ENCODE measurements at places on chromosomes 16 and 17.

GRCh38 chr16:83901101-83901500 is 2.2 kb downstream of the MLYCD start:
- DNase-seq = no peak

GRCh38 chr16:82917886-82918595 is 291.3 kb downstream of the CDH13 start:
- no peak for DNase-seq

- DNase-seq = no peak
Measured at GRCh38 chr16:14485121-14485551, 144.9 kb downstream of the PARN start.

DNA sequence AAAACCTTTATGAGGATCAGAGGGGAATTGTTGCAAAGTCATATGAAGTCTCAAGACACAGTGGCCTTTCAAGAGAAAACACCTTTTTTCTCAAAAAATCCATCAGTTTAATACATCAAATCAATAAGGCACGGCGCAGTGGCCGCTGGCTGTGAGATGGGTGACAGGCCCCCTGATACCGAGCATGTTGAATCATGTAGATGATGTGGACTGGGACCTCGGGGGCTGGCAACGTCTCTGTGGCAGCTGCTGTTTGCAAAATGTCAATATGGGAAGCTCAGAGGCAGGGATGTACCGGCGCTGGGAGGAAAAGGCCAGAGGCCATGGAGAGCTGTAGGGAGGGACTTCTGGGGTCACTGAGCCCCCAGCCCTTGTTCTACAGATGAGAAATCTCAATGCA is 169.1 kb downstream of the GSG1L start:
- no peak for DNase-seq

GRCh38 chr16:25107466-25107792 is 4.1 kb upstream of the LCMT1 start:
- no peak for DNase-seq

GRCh38 chr16:30009990-30010843 is 610 bp downstream of the DOC2A start:
- DNase-seq = no peak

- DNase-seq = no peak
Measured at GRCh38 chr17:13931800-13932460, 137.4 kb upstream of the COX10 start.

GRCh38 chr17:67294451-67295199 is 49.6 kb upstream of the HELZ start:
- no peak for DNase-seq

DNA sequence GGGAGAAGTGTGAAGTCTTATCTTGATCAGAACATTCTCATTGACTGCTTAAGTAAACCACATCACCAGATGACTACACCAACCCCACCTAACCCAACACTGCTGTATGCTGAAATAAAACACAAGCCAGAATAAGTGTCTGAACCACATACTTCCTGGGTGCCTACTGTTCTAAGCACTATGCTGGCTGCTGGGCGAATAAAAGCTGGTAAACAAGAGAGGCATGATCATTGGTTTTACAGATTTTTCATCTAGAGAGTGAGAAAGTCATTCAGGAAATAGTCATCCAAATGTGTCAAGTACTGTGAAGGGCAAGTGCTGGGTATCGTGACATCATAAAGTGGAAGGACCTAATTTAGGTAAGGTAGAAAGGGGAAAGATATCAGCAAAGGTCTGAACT is 199.0 kb upstream of the SOX9 start:
- DNase-seq = no peak

- no peak for DNase-seq
Measured at GRCh38 chr17:50259477-50260324, 14.6 kb upstream of the TMEM92 start.

DNA sequence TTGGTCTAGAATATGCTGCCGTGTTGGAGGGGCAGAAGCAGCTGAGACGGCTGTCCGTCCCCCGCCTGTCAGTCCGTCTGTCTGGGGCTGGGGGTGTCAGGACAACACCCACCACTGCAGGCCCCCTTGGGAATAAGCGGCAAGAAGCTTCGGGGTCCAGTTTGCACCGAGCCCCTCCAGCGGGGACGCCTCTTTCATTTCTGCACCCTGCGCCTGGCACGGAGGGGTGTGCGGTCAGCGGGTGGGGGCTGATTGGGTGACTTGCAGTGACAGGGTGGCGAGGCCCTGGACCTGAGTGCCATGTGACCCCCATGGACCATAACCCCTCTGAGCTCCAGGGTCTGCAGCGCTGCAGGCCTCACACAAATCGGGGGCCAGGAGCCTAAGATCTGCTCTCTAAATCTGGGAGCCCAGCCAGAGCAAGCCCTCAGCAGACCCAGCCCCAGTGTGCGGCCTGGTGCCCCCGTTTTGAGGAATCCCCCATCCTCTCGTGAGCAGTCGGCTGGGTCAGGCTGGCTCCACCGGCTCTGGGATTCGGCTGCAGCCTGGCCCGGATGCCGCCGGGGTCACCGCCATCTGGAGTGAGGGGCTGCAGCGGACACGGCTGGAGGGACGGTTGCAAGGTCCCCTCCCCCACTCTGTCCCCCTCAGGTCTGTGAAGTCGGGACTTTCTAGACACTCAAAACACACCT is 8.3 kb downstream of the CBFA2T3 start:
- DNase-seq = no peak

- DNase-seq = no peak
Measured at GRCh38 chr16:85913688-85914422, 14.9 kb downstream of the IRF8 start.

DNA sequence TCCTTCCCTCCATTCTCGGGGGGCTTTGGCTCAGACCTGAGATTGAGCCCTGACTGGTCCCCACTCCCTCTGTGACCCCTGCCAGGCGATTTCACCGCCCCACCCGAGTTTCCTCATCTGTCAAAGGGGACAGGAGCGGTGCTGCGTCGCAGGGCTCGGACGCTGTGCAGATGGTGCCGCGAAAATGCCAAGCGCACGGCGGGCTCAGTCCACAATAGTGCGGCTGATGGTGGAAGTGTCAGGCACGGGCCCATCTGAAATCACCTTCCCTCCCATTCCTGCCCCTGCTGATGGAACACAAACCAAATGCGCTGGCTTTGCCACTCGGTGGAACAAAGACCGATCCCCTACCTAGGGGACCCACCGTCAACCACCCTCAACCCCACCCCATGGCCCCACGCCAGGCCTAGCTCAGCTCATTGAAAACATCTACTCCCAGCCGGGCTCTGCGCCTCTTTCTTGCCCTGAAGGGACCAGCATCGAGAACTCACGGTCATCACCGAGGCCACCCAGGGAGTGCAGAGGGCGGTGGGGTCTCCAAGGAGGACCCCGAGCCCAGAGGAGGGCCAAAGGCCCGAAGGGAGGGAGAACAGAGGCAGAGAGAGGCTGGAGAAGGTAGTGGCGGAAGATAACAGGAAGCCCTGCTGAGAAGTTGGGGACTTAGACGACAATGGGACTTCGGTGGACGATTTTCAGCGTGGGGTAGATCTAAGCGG is 1.4 kb downstream of the CARHSP1 start:
- no peak for DNase-seq

- DNase-seq = no peak
Measured at GRCh38 chr17:46106966-46107644, 86.1 kb downstream of the KANSL1 start.

DNA sequence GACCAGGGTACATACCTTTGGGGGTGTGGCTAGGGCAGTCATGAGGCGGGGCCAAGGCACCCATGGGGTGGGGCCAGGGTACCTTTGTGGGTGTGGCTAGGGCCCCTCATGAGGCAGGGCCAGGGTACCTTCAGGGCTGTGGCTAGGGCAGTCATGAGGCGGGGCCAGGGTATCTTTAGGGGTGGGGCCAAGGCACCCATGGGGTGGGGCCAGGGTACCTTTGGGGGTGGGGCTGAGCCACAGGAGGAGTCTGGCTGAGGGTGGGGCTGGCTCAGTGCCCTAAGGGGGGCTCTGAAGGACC is 3.5 kb downstream of the GNG13 start:
- DNase-seq = no peak

- DNase-seq = no peak
Measured at GRCh38 chr16:84597528-84597896, 20.4 kb downstream of the COTL1 start.

DNA sequence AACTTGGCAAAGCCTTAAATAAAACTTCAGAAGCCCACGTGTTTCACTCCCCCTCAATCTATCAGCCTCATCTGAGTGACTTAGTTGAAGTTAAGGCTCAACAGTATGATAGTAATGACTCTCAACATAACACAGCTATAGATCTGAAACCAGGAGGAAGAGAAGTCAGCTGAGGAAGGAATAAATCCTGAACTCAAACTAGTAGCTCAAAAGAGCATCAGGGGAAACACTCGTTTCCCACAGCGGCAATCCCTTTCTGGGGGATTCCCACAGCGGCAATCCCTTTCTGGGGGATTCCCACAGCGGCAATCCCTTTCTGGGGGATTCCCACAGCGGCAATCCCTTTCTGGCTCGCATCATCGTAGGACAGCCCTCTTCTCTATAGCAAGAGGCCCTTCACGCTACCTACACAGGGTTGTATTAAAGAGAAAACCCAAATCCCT is 56.8 kb downstream of the ZZEF1 start:
- no peak for DNase-seq

DNA sequence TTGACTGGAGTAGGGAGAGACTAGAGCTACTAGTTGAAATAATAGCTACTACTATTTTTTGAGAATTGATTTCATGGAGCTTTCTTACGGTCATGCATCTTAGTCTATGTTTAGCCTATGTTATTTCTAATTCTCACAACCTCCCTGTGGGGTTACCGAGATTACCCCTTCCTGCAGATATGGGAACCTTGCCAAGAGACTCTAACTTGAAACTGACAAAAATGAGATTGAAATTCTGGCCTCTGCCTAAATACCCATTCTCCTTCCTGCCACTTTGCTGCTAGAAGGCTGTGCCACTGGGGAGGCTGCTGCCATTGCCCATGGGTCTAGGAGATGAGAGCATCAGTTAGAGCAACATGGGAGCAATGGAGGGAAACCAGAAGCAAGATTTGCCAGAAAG is 410.3 kb downstream of the CDH13 start:
- DNase-seq = no peak

- no peak for DNase-seq
Measured at GRCh38 chr16:75053791-75054555, 55.1 kb downstream of the ZNRF1 start.
